ENCODE measurements at places on chromosomes 5 and 9.

DNA sequence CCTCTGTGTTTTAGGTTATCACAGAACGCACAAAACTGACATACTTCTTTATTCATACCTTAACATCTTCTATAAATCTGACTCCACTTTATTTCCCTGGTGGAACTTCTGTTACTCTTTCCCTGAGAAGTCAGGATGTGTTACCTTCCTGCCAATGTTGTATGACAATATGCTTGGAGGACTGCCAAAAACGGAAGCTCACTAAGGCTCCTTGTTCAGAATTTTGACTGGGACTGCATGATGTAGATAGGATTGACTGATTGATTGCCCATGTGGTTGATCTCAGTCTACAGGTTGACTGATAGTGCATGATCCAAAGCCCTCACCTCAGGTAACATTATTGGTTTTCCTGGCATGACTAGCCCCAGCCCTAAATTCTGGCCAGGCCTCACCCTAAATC lies 319.4 kb downstream of the TLR4 start:
- DNase-seq, result no peak

DNA sequence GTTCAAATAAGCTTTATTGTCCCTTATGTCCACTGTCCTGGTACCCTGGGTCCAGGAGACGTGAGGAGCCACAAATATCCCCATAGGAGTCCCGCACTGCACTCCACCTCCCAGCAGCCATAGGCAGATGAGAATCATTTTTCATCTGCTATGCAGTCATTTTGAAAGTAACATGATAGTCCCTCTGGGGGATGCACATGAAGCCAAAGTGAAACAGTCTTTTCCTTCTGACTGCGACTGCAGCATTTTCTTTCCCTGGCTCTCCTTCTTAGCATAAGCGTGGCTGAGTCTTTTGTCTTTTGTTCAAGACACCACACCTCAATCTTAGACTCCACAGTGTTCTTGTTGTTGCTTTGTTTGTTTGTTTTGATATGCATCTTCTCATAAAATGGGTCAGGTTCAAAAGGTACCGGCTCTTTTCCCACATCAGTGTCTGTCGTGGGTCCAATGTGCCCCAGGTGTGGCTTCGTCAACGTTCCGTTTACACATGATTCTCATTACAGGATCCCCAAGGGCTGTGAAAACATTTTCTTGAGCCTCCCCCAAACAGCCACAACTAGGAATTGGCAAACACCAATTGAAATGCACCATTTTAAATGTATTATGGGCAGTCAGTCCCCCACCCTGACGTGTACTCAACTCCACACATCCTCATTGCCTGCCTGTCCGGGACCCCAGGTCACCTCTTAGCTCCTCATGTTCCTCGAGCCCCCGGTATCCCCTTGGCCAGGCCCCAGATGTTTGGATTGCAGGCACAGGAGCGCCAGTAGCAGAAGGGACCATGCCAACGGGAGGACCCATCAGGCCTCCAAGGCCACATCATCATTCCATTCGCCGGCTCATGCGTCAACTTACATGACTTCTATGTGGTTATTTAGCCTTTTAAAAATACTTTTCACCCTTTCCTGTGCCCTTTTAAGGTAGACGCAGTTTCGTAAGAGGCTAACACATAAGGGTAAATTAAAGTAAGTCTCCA lies 237.8 kb upstream of the DAPK1 start:
- no peak for DNase-seq

GRCh38 chr5:5767286-5767928 lies 344.9 kb downstream of the ICE1 start:
- peak; percentile 74 for DNase-seq

- no peak for DNase-seq
These were observed 28.3 kb upstream of the PAX5 start for GRCh38 chr9:37062336-37062735.

DNA sequence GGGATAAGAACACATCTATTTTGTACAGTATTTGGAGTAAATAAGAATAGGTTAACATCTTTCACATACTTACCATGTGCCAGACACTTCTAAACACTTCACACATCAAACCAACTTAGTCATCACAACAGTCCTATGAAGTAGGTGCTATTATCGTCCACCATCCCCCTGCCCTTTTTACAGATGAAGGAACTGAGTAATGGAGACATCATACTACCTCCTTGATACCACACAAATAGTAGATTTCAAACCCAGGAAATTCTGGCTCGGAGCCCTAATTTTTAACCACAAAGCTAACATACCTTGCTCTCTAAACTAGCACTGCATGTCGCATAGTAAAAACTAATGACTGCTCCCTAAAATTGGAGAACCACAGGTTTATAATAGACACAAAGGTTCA lies 4.2 kb upstream of the ZNF366 start:
- DNase-seq, result no peak

Measured in NCI-H1092 (cell line).